ENCODE measurements at places on chromosomes 11 and 22.
A peak's percentile ranks its signal among the peaks of the same experiment; 100 is the strongest.

DNA sequence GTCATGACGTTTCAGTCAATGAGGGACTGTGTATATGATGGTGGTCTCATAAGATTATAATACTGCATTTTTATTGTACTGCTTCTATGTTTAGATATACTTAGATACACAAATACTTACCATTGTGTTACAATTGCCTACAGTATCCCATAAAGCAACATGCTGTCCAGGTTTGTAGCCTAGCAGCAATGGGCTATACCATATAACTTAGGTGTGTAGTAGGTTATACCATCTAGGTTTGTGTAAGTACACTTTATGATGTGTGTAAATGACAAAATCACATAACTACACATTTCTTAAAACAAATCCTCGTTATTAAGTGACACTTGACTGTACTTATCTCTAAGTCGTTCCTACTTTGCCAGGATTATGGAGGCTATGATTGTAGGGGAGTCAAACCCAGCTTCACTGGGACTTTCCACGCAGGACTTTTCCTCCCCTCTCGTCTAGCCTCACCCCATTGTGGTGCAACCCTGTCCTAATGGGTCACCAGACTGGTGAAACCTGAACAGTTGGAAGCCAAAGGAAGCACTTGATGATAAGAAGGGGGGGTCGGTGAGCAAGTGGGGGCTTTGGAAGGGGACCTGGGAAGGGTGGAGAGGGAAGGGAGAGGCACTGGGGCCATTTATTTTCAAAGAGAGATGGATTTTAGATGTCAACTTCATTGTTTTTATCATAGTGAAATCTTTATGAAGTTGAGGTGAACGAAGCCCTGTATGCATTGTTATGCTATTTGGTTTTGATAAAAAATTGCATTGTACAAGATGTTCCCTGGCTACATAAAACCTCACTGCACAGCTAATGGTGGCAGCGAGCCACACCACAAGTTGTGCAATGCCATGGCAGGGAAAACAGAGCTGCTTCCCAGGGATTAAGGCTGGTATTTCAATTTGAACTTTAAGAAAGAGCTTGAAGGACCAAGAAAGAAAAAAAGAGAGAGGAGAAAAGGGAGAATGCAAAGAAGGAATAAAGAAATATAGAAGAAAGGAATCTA, 129.1 kb downstream of the EHF start:
- DNase-seq: no peak

DNA sequence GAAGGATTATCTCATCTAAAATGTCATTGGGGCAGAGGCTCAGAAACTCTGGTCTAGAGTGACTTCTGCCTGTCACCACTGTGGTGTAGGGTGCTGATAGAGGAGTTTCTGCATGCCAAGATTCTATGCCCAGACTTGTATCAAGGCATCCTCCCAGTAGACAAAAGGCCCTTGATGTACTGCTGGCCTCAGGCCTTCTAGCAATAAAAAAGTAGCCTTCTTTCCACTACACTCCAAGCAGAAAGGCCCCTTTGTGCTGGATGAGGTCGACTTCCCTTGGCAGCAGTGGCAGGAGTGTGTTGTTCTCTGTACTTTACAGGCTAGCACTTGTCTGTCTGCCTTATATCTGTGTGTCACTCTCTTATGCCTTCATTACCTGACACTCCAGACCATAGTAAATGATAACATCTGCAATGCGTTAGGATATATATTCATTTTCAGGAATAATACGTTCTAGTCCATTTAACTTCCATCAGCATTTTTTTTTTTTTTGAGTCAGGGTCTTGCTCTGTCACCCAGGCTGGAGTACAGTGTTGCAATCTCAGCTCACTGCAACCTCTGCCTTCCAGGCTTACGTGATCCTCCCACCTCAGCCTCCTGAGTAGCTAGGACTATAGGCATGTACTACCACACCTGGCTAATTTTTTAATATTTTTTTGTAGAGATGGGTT, 49.5 kb upstream of the RRM1 start:
- no peak for DNase-seq

DNA sequence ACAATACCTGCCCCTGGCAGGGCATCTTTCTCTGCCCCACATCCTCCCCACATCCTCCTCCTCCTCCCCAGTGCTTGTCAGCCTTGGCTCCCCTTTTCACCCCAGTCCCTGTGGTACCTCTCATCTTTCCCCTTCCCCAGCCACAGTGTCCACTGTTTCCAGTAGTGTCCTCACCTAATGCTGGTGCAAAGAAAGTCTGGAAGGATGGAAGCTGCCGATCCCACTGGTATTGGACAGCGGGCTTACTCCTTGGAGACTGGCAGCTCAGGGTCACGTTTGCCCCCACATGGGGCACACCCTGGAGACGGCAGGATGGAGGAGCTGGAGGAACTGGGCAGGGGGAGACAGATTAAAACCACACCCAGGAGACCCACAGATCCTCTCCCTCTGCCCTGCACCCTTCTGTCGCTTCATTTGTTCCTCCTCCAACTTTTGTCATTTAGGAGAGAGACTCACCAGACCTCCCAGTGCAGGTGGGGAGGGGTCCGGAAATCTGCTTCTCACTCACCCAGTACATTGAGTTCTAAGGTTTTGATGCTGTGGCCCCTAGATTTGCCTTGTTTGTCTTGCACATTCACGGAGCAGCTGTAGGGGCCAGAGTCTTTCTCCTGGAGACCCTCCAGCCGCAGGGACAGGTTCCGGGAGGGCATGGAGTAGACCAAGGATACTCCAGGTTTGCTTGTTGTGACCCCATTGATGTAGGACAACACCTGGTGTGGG, 4.1 kb upstream of the VSIG2 start:
- DNase-seq: no peak

- no peak for DNase-seq
These were observed 505 bp upstream of the TMEM132A start for GRCh38 chr11:60923800-60924109.

- DNase-seq: peak; percentile 81
These were observed at the start of gene CCDC116 for GRCh38 chr22:21632237-21632895. Gene CCDC116 (plus strand): TSS chr22:21632760. CDS start chr22:21633182, 422 bp downstream.

DNA sequence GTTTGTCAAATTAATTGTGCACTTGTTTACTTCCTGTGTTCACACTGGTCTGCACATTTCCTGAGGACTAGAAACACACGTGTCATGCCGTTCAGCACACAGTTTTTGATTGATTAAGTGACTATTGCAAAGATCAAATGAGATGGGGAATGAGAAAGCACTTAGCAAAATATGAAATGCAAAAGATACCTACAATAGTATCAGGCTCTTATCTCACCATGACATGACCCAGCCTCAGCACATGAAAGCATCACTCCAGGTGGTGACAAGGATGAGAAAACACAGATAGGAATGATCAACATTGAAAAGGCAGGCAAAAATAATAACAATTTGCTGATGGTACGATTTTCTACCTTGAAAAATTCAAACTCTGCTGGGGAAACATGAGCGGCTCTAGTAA, 42.1 kb upstream of the TP53I11 start:
- DNase-seq: no peak

DNA sequence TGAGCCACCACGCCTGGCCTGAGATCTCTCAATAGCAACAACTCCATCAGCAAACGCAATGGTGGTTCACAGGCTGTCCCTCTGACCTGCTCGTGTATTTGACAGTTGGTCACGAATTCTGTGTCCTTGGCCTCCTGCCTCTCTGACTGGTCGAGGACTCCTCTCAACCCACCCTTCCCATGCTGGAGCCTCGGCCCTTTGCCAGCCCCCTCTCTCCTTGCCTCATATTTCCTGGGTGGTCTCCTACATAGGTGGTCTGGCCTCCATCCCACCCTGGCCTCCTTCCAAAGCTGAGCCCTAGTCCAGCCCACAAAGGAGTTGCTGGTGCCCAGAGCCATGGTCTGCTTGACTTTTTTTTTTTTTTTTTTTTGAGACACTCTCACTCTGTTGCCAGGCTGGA, 11.4 kb upstream of the A4GALT start:
- DNase-seq: no peak

- DNase-seq: peak; percentile 72
These were observed 16.7 kb downstream of the ATG2A start for GRCh38 chr11:64900263-64900678.

- DNase-seq: no peak
These were observed 248.8 kb downstream of the RAB38 start for GRCh38 chr11:87926250-87926970.

- DNase-seq: no peak
These were observed 822 bp upstream of the COMT start for GRCh38 chr22:19940536-19941364.

GRCh38 chr11:72353861-72354260, 80.5 kb downstream of the CLPB start:
- no peak for DNase-seq

- no peak for DNase-seq
These were observed 61.7 kb upstream of the CHRNA10 start for GRCh38 chr11:3732671-3733436.

Data from activated CD4-positive, alpha-beta memory T cell treated with anti-CD3 and anti-CD28 coated beads, Interleukin-2, amount 10 ng/mL, durations not matched to agents 7 days and 5 days (primary cell).